C1 segment of cervical spinal cord (tissue), 14 donors: ENCODE measurements at places on chromosomes 7 and 10.

DNA sequence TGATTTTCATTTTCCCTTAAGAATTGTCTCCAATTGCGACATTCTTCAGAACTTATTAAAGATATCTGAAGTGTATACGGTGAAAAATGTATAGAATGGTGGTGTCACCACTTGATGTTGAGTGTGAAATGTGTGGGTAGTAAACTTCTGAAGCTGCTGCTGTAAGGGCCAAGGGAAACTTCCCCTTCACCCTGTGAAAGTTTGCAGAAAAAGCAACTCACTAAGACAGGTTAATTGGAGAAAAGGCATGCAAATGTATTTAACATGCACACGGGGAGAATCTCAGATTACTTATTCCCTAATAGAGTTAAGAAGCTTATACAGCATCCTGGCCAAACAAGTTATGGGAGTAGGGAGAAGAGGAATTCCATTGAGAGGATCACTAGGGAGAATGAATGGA, 173.0 kb downstream of the NSUN6 start:
- DNase-seq = no peak

DNA sequence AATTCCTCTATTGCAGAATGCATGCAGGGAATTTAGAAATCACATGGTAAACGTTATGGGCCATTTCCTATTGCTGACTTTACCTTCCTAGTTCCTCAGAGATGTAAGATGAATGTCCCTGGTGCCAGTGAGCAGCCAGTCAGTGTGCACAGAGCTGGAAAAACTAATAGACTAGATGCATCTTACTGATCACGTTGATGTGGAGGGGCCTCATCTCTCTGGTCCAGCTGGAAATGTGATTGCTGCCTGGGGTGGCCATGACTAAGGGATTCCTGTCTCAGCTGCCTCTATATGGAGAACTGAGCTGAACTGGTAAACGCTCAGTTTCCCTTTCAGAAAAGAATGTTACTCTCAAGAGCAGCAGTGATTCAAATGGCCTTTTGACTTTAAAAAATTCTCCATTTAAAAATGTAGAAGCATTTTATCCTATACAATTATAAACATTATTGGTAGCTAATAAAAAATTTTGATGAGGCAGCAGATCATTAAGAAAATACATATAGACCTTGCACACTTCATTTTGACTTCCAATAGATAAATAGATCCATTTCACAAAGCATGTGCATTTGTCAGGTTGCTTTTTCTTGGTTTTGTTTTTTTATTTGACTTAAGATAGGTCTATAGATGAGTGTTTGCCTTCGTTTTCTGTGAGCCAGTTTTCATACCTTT, 80.5 kb upstream of the INSYN2A start:
- no peak for DNase-seq

DNA sequence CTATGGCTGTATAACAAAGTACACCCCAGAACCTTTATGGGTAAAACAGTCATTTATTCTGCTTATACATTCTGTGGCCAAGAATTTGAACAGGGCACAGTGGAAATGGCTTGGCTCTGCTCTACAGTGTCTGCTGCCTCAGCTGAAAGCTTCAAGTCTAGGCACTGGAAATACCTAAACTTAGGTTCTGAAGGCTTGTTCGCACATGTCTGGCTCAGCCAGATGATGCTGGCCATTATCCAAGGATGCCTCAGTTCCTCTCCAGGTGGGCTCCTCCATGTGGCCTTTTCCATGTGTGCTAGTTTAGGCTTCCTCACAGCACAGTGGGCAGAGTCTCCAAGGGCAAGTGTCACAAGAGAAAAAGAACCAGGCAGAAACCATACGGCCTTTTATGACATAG, 76.8 kb downstream of the RALA start:
- DNase-seq = no peak

GRCh38 chr7:140643416-140643815, 2.8 kb upstream of the DENND2A start:
- DNase-seq = no peak
